ENCODE measurements at places on chromosomes 11 and 22. TPM values are rescaled to one million over a fixed set of nuclear protein-coding genes. Genes with fewer than 3 reads are reported as not detected.

The DDX25 gene
- not detected for total RNA-seq

- no peaks in the 10 kb centered on the region for H3K36me3 ChIP-seq
- H3K27ac ChIP-seq, result no peak overlapping the region
- DNase-seq, result no peak
- no peak overlapping the region for H3K4me3 ChIP-seq
- H3K4me1 ChIP-seq, result no peaks in the 10 kb centered on the region
- no peaks in the 10 kb centered on the region for H3K27me3 ChIP-seq
These were observed 29.3 kb downstream of the ARHGEF12 start for GRCh38 chr11:120365512-120365911.

DNA sequence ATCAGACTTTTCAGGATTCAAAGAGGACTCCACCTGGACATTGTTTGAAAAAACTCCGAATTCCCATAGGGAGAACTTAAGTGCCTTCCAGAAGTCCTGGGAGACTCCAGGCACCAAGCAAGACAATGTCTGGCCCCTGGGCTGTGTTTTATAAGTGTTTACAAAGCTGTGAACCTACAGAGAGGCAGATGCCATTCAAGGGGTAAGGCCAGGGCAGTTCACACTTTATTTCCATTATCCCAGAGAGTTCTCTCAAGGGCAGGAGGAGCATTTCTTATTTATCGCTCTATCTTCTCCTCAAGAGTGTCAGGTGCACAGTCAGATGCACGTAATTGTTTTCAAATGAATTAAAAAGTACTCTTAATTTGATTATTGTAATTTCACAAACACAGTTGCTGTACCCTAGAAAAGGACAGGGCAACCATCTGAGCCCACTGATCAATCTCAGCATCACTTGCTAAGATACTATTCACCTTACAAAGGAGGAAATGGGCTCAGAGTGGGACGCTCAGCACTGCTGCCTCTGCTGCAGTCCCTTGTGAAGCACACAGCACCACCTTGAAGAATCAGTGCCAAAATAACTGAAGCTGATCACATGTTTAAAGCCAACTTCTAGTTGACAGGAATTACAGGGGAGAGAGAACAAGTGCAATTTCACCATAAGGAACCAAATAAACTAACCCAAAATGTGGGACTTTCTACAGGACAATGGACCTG lies 35.0 kb downstream of the RASSF10 start:
- H3K27me3 ChIP-seq, result peaks cover 46% of the 10 kb centered on the region
- H3K36me3 ChIP-seq, result no peaks in the 10 kb centered on the region
- no peak overlapping the region for H3K27ac ChIP-seq
- no peak for DNase-seq
- H3K4me1 ChIP-seq, result no peaks in the 10 kb centered on the region

GRCh38 chr22:44316393-44317122 lies 3.8 kb upstream of the SHISAL1 start:
- H3K27ac ChIP-seq, result no peak overlapping the region
- H3K36me3 ChIP-seq, result no peaks in the 10 kb centered on the region
- DNase-seq, result no peak
- H3K4me1 ChIP-seq, result peaks cover 14% of the 10 kb centered on the region
- no peaks in the 10 kb centered on the region for H3K27me3 ChIP-seq

DNA sequence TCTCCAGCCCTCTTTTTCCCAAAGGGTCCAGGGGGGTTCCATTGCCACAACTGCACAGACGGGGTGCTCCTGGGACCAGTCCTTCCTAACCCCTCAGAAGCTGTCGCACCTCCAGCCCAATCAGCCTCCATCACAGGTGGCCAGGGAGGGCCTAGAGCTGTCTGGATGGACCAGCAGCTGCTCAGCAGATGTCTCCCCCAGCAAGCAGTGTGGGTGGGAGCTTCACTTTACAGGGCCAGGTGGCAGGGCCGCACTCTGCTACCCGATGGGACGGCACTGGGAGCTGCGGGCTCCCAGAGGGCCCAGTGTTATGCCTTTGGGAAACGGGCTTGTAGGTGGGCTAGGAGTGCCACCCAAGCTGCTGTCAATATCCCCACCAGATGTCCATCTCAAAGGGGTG lies 120.5 kb downstream of the DSCAML1 start:
- H3K27ac ChIP-seq, result no peak overlapping the region
- H3K27me3 ChIP-seq, result no peaks in the 10 kb centered on the region
- no peaks in the 10 kb centered on the region for H3K4me1 ChIP-seq
- H3K4me3 ChIP-seq, result no peak overlapping the region

GRCh38 chr22:43217285-43218030 lies 30.5 kb upstream of the TTLL12 start:
- H3K4me3 ChIP-seq, result no peak overlapping the region
- H3K27ac ChIP-seq, result no peak overlapping the region
- H3K27me3 ChIP-seq, result no peaks in the 10 kb centered on the region
- no peaks in the 10 kb centered on the region for H3K36me3 ChIP-seq

- no peaks in the 10 kb centered on the region for H3K27me3 ChIP-seq
- H3K4me1 ChIP-seq, result peaks cover 4% of the 10 kb centered on the region
- DNase-seq, result peak; percentile 80
- no peak overlapping the region for H3K4me3 ChIP-seq
- H3K36me3 ChIP-seq, result no peaks in the 10 kb centered on the region
These were observed 10.9 kb upstream of the APOBEC3C start for GRCh38 chr22:39003165-39003638.

DNA sequence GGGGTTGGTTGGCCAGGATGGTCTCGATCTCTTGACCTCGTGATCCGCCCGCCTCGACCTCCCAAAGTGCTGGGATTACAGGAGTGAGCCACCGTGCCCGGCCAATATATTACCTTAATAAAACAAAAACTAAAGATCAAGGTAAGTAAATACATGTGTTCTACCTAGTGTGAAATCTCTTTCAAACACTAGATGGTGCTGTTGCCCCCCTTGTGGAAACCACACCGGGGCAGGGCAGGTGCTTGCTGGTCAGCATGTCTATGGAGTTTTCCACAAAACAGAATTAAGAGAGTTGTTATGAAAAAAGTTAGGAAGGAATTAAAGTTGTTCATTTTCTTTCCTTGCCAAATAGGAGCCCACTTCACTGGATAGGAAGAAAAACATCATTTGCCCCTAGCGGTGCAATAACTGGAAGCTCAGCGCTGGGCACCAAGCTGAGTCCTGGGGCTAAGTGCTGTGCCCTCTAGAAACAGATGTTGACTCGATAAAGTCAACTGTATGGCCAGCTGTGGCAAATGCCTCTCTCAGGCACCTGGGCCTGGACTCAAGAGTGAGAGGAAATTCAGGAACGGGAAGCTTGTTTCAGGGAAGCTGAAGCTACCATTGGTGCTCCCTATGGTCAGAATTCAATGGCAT lies 6.3 kb upstream of the KCNJ5 start:
- no peak overlapping the region for H3K27ac ChIP-seq
- H3K27me3 ChIP-seq, result peaks cover 6% of the 10 kb centered on the region
- no peaks in the 10 kb centered on the region for H3K36me3 ChIP-seq
- H3K4me1 ChIP-seq, result no peaks in the 10 kb centered on the region

GRCh38 chr11:17379383-17380180 lies 8.9 kb downstream of the KCNJ11 start:
- no peaks in the 10 kb centered on the region for H3K36me3 ChIP-seq
- no peak overlapping the region for H3K27ac ChIP-seq
- DNase-seq, result no peak
- H3K27me3 ChIP-seq, result no peaks in the 10 kb centered on the region
- H3K4me1 ChIP-seq, result no peaks in the 10 kb centered on the region

The DTX4 gene
- total RNA-seq, result 7.6 TPM

The MS4A6E gene
- not detected for total RNA-seq

The PLAAT2 gene
- 0.39 TPM for total RNA-seq

DNA sequence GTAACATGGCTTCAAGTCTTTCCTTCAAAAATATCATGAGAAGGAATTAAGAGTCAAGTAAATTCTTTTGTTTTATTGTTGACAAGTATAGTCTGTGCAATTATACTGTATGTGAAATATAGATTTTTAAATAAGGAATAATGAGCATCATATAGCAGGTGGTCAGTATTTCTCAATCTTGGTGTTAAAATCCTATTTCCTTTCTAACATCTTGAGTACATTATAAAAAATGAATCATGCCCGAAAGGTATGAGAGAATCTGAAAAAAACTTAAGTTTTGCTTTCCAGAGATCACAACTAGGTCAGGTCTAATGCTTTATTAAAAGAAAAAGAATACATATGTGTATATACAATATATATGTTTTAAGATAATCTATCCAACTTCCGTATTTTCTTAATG lies 53.1 kb downstream of the KIF18A start:
- H3K36me3 ChIP-seq, result peaks cover 28% of the 10 kb centered on the region
- no peaks in the 10 kb centered on the region for H3K27me3 ChIP-seq
- DNase-seq, result no peak
- no peak overlapping the region for H3K4me3 ChIP-seq
- H3K4me1 ChIP-seq, result no peaks in the 10 kb centered on the region

The TRPC6 gene
- total RNA-seq, result 0.34 TPM

DNA sequence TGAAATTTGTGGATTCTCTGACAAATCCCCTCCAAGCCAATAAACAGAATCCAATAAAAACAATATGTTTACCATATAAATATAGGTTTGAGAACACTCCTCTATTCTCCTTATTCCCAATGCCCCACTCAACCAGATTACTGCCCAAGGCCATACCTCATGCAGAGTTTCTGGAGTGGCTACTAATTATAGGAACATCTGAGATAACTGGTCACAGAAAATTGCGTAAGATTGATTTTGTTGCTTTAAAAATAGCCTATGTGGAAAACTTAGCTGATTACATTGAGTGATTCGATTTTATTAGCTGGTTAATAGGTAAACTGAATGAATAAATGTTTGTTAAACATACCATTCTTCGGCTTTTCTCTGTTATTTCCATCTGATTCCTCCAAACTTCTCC lies 48.0 kb downstream of the ME3 start:
- no peak overlapping the region for H3K27ac ChIP-seq
- DNase-seq, result no peak
- H3K4me1 ChIP-seq, result peaks cover 19% of the 10 kb centered on the region
- H3K36me3 ChIP-seq, result no peaks in the 10 kb centered on the region

DNA sequence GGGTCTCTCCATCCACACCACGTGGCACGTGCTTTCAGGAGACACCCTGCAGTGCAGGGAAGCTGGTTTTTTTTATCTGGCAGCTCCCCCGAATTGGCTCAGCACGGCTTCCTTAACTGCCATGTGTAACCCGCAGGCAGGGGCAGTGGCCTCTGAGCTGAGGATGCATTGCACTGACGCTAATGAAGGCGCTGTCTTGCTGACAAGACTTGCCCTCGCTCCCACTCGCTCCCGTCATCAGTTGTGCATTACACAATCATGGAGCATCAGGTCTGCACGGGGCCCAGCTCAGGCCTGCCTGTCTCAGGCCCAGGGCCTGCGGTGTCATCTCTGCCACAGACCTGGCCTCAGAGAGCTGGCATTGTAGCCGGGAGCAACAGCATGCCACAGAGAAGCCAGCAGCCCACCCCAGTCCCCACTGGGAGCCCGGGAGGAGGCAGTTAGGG lies 95.9 kb downstream of the ARHGAP8 start:
- no peaks in the 10 kb centered on the region for H3K4me1 ChIP-seq
- no peak overlapping the region for H3K27ac ChIP-seq
- no peaks in the 10 kb centered on the region for H3K27me3 ChIP-seq
- no peak for DNase-seq
- H3K36me3 ChIP-seq, result no peaks in the 10 kb centered on the region

DNA sequence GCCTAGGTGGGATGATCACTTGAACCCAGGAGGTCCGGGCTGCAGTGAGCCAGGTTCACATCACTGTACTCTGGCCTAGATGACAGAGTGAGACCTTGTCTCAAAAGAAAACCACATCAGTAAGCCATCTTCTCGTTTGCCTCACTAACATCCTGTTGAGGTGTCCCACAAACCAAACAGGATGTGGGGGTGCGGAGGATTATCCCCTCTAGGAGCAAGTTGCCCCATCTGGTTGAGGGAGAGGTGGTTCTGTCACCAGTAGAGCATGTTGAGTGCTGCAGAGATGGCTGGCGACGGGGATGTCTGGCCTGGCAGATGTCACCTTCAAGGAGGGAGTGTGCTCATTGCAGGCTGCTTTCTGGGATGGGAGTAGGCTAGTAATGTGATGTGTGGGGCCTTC lies 72.4 kb downstream of the ZNRF3 start:
- no peak overlapping the region for H3K27ac ChIP-seq
- H3K4me1 ChIP-seq, result peaks cover 19% of the 10 kb centered on the region
- no peak for DNase-seq

DNA sequence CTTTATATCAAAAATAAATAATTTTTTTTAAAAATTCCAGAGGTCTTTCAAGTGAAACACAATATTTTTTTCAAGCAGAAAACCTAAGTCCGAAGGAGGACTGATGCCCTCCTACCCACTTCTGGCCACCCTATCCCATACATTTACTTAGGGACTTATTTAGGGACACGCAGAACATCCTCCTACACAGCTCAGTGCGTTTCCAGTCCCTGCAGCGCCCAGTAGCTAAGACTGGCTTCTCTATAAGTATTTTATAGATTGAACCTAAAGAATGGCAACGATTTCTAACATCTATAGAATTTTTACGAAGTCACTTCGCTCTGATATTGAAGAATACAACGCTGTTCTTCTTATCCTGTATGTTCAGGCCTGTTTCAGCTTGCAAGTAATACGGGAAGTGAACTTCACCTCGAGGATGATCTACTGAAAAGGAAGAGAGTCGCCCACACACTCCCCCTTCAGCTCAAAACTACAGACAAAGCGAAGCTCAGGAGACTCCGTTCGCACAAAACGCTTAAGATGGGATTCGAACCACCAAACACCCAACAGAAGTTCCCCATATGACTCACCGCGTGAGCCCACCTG lies 328 bp downstream of the CHEK2 start:
- H3K27ac ChIP-seq, result peak overlapping the region; percentile 5
- no peaks in the 10 kb centered on the region for H3K27me3 ChIP-seq
- peak overlapping the region; percentile 75 for H3K4me3 ChIP-seq
- DNase-seq, result no peak
- H3K4me1 ChIP-seq, result peaks cover 26% of the 10 kb centered on the region

The PRAME gene
- 0.05 TPM for total RNA-seq

GRCh38 chr11:92667486-92668152 lies 301.8 kb upstream of the MTNR1B start:
- no peak for DNase-seq
- H3K27ac ChIP-seq, result no peak overlapping the region
- no peak overlapping the region for H3K4me3 ChIP-seq

GRCh38 chr11:61773356-61773755 lies 19.0 kb downstream of the TMEM258 start:
- no peak overlapping the region for H3K27ac ChIP-seq
- no peak for DNase-seq
- H3K4me3 ChIP-seq, result no peak overlapping the region
- no peaks in the 10 kb centered on the region for H3K36me3 ChIP-seq
- no peaks in the 10 kb centered on the region for H3K27me3 ChIP-seq

The FGF3 gene
- total RNA-seq, result not detected

The TEX12 gene
- not detected for total RNA-seq

The PKNOX2 gene
- total RNA-seq, result not detected

- no peaks in the 10 kb centered on the region for H3K36me3 ChIP-seq
- H3K4me3 ChIP-seq, result no peak overlapping the region
- no peaks in the 10 kb centered on the region for H3K27me3 ChIP-seq
- H3K4me1 ChIP-seq, result no peaks in the 10 kb centered on the region
- H3K27ac ChIP-seq, result no peak overlapping the region
These were observed 26.5 kb downstream of the TRIM77 start for GRCh38 chr11:89736566-89736965.
